ENCODE measurements at places on chromosomes 13 and 19. TPM values are rescaled to one million over a fixed set of nuclear protein-coding genes. Genes with fewer than 3 reads are reported as not detected.

DNA sequence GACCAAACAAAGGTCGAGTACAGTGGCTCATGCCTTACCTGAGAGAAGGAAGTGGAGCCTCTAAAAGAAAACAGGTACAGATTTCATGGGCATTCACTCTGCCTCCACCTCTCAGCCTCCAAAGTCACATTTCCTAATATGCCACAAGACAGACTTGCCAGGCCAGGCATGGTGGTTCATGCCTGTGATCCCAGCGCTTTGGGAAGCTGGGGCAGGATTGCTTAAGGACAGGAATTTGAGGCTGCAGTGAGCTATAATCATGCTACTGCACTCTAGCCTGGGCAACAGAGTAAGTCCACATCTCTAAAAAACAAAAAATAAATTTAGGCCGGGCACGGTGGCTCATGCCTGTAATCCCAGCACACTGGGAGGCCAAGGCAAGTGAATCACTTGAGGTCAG, 10.9 kb upstream of the DNMT1 start:
- DNase-seq: no peak

Gene B3GNT3
- 0.14 TPM for polyA plus RNA-seq

Gene ZNF414
- polyA plus RNA-seq: 20.0 TPM

DNA sequence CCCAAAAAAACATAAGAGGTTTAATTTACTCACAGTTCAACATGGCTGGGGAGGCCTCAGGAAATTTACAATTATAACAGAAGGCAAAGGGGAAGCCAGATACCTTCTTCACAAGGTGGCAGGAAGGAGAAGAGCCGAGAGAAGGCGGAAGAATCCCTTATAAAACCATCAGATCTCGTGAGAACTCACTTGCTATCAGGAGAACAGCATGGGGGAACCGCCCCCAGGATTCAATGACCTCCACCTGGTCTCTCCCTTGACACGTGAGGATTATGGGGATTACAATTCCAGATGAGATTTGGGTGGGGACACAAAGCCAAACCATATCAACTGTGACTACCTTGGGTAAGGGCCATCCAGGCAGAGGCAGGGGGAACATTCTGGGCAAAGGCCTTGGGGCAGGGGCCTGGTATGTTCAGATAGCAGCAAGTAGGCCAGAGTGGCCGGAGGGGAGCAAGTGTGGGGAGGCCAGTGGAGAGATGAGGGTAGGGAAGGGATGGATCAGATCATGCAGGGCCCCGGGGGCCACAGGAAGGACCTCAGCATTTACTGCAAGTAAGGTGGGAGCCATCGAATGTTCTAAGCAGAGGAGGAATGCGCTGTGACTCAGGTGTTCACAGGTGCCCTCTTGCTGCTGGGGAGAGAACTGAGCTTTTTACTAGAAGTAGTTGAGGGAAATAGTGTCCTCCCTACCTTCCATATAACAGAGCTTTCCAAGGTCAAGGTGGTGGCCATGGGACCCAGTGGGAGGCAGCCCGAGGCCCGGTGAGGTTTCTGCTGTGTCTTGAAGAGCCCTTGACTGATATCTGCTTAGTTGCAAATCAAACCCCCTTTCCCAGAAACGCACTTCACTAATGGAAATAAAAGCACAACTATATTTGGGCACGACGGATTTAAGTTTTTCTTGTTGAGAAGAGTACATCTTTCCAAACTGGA, 18.0 kb downstream of the RAB3D start:
- no peak for DNase-seq

- no peak for DNase-seq
Measured at GRCh38 chr13:99370481-99371275, 63.5 kb upstream of the GPR183 start.

- no peak for DNase-seq
Measured at GRCh38 chr13:111215081-111216047, 100.3 kb downstream of the ARHGEF7 start.

Gene RFPL4A
- polyA plus RNA-seq: 0.26 TPM

GRCh38 chr13:77545626-77546412, 10.3 kb downstream of the SCEL start:
- DNase-seq: no peak

DNA sequence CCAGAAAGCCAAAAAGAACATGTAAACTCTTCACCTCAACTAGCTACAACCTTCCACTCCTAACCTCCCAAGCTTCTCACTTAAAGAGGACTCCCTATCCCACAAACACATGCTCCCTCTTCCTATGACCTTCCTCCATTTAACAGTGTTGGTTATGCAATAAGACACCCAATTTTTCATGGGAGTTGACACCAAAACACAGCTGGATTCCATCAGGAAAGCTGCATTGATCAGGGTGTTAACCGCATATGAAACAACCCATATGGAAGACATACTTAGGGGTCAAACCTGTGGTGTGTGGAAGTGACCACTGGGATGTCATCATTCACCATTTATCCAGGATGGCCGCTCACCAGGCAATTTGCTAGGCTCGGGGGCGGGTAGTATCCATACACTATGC, 21.9 kb downstream of the ZNF473 start:
- DNase-seq: no peak

- DNase-seq: no peak
Measured at GRCh38 chr13:113912596-113912995, 48.7 kb upstream of the GAS6 start.

Gene IGSF23
- polyA plus RNA-seq: not detected

DNA sequence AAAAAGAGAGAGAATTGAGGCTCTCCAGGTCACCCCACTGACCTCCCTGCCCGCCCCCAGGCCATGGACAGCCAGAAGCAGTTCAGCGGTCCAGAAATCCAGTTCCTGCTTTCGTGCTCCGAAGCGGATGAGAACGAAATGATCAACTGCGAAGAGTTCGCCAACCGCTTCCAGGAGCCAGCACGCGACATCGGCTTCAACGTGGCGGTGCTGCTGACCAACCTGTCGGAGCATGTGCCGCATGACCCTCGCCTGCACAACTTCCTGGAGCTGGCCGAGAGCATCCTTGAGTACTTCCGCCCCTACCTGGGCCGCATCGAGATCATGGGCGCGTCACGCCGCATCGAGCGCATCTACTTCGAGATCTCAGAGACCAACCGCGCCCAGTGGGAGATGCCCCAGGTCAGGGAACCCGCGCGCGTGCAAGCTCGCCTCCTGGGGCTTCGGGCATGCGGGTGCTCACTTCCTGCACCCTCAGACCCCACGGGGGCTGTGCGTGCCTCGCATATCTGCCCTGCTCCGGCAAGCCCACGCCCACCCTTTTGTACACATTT, 56.6 kb downstream of the MAP4K1 start:
- DNase-seq: no peak

GRCh38 chr19:2573916-2574315, 98.0 kb downstream of the GADD45B start:
- DNase-seq: no peak

DNA sequence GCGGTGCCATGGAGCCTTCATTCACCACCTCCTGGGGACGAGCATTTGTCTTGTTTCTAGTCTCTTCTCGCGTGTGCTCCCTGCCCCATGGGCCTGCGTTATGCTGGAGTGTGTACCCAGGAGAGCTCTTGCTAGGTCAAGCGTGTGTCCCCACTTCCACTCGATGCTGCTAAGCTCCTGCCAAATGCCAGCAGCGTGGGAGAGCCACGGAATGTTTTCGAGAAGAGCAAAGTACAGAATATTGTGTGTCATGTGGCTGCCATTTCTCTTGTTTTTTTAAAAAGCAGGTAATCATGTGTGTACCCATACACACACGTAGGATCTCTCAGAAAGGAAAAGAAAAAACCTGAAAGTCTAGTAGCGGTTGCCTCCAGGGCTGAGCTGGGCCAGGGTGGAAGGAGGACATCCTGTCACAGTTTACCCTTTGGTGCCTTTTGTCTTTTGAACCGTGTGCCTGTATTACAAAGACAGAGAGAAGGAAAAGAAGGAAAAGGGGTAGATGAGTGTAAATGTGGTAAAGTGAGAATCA, 28.6 kb downstream of the PAK4 start:
- no peak for DNase-seq

- DNase-seq: no peak
Measured at GRCh38 chr19:1161716-1162115, 12.4 kb downstream of the SBNO2 start.

Gene LSR
- polyA plus RNA-seq: 5.3 TPM

DNA sequence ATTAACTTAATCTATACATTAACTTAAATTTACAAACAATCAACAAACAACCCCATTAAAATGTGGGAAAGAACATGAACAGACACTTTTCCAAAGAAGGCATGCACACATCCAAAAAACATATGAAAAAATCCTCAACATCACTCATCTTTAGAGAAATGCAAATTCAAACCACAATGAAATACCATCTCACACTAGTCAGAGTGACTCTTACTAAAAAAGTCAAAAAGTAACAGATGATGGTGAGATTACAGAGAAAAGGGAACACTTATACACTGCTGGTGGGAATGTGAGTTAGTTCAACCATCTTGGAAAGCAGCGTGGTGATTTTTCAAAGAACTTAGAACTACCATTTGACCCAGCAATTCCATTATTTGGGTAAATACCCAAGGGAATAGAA, 759.2 kb upstream of the SLITRK1 start:
- no peak for DNase-seq

Gene NLRP5
- polyA plus RNA-seq: not detected

DNA sequence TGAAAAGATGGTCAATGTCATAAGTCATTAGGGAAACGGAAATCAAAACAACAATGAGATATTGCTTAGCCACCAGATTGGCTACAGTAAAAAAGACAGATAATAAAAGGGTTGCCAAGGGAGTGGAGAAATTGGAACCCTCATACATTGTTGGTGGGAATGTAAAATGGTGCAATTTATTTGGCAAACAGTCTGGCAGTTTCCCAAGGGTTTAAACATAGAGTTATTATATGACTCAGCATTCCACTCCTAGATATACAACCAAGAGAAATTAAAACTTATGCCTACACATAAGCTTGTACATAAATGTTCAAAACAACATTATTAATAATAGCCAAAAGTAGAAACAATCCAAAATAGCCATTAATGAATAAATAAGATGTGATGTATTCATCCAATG, 9.9 kb upstream of the ZNF227 start:
- no peak for DNase-seq

- no peak for DNase-seq
Measured at GRCh38 chr13:110286833-110287819, 19.8 kb downstream of the COL4A1 start.

- no peak for DNase-seq
Measured at GRCh38 chr19:40101813-40102212, 11.1 kb upstream of the ZNF780A start.

DNA sequence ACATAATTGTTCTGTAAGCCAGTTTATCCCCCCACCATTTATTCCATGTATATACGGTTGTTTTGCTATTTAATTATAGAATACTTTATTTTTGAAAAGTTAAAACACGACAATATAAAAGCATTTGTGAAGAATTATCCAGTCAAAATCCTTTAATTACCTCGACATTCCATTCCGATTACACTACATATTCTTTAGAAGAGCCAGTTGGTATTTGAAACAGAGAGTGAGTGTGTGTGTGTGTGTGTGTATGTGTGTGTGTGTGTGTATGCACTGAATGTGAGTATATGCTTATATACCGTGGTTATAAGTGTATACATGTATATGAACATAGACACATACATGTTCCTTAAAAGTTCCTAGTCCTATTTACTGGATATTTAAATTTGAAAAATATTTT, 87.8 kb upstream of the KLF5 start:
- no peak for DNase-seq

Gene CPT1C
- polyA plus RNA-seq: 6.2 TPM

Gene ZNF229
- 5.3 TPM for polyA plus RNA-seq

Gene KLK15
- not detected for polyA plus RNA-seq

Gene PGLYRP1
- 0.83 TPM for polyA plus RNA-seq

GRCh38 chr13:108342369-108343289, 73.1 kb downstream of the TNFSF13B start:
- DNase-seq: peak; percentile 26

- no peak for DNase-seq
Measured at GRCh38 chr19:17778251-17778967, 16.5 kb upstream of the B3GNT3 start.

DNA sequence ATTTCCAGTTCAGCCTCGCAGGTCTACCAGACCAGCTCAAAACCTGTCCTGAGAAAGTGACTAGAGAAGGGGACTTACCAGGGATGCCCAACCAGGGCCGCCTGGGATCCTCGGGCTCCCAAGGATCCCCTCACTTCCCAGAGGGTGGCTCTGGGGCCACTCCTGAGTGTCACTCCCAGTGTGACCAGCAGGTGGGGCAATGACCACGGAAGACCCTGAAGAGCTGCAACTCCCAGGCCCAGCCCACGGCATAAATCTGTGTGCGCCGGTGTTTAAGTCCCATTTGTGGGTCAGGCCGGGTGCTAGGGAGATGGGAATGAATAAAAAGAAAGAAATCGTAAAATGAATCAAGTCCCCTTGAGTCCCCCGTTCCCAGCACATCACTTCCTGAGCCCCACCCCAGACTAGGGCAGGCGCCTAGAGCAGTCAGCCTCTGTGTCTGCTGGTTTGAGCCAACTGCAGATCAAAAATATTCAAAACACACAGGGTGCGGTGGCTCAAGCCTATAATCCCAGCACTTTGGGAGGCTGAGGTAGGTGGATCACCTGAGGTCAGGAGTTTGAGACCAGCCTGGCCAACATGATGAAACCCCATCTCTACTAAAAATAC, 10.7 kb downstream of the PTGIR start:
- peak; percentile 84 for DNase-seq

GRCh38 chr19:47110521-47111005, 3.0 kb downstream of the ZC3H4 start:
- DNase-seq: no peak

GRCh38 chr19:46979126-46980105, 40.2 kb upstream of the NPAS1 start:
- DNase-seq: no peak

- DNase-seq: no peak
Measured at GRCh38 chr13:32001769-32002168, 29.8 kb upstream of the FRY start.

- no peak for DNase-seq
Measured at GRCh38 chr13:113565526-113566226, 18.9 kb upstream of the TFDP1 start.

DNA sequence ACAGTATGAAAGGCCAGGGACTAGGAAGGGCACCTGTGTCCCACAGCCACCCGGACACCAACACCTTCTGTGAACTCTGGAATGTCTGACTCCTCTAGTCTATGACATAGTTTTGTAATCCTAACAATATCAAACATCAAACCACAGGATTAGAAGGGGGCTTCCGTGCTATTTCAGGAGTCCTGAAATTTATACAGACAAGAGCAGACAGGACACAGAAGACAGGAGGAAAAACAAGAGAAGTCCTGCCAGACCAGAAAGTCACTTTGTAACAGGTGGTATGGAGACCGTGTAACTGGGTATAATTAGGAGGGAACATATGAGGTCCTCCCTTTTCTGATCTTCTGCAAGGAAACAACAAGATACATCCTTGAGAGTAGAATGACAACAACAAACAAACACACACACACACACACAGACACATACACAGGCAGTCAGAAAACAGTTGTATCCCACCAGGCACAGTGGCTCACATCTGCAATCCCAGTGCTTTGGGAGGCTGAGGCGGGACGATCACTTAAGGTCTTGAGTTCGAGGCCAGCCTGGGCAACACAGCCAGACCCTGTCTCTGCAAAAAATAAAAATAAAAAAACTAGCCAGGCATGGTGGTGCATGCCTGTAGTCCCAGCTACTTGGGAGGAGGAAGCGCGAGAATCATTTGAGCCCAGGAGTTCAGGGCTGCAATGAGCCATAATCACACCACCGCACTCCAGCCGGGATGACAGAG, 13.1 kb downstream of the INSR start:
- DNase-seq: no peak
